ENCODE measurements at places on chromosomes 13 and 19.

- no peak for DNase-seq
Measured at GRCh38 chr13:34695063-34695462, 247.0 kb upstream of the NBEA start.

- no peak for DNase-seq
Measured at GRCh38 chr13:39859898-39860297, 204.4 kb downstream of the COG6 start.

DNA sequence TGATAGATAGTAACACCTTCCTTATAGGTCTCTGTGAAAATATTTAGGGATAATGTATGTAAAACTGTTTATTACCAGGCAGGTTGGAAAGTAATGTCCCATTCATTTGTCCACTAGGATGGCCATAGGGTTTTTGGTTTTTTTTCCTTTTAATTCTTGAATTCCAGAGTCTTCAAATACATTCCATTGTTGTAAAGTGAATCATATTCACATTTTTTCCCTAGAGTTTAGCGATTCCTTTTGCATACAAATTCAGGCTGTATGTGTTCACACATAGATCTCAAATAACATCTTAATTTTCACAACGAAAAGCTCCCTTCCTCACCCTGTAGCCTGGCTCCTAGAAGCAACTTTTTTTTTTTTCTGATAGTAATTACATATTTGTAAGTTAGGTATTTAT, 1.8 kb upstream of the ZNF557 start:
- DNase-seq, result no peak

DNA sequence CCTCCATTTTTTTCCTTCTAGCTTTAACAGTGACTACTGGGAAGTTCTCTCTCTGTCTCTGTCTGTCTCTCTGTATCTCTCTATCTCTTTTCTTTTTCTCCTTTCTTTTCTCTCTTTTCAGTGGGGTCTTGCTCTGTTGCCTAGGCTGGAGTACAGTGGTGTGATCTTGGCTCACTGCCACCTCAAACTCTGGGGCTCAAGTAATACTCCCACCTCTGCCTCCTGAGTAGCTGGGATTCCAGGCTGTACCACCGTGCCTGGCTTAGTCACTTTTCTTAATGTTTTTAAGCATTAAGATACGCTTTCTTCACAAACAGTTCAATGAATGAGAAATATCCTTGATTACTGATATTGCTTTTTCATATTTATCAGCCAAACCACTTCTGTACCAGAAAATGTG, 13.1 kb downstream of the PCCA start:
- DNase-seq, result no peak

DNA sequence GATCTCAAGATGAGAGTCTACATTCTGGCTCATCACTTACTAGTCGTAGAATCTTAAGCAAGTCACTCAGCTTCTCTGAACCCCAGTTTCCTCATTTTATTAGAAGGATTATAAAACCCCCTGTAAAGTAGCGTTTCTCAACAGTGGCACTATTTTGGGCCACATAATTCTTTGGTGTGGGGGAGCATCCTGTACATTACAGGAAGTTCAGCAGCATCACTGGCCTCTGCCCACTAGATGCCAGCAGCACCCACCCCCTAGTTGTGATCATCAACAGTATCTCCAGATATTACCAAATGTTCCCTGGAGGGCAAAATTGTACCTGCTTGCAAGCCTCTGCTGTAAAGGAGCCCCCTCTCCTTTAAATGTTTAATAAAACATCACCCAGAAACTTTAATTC, 22.6 kb downstream of the STARD13 start:
- DNase-seq, result no peak

- no peak for DNase-seq
Measured at GRCh38 chr13:98693756-98694155, 58.7 kb downstream of the SLC15A1 start.

DNA sequence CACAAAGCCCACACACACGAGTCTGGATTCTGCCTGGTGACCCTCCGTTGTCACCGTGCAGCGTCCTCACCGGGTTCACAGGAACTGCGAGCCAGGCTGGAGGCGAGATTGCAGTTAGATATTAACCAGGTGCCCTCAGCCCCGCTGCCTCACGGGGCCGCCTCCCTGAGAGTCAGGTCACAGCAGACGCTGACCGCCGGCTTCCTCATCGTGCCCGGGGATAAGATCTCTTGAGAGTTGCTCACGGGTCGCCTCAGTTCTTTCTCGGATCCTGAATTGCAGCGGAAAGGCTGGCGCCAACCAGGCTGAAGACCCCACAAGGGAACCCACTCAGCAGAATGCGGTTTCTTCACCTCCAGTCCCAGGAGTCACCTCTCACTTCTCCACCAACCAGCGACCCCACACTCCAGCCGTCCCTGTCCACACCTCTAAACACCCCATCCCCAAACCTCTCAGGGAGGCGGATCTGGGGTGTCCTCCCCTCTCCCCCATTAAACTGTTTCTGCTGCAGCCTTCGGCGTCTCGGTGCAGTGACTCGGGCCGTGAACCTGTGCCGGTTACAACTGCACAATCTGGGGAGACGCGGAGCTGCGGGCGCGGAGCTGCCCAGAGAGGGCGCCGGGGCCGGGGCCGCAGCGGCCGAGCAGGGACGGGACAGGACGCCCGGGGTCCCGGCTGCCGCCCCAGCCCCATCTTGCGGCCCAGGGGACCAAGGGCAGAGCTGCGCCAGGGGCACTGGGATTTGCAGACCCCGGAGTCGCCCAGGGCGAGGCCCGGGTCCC, 591 bp downstream of the ZNF823 start:
- no peak for DNase-seq

DNA sequence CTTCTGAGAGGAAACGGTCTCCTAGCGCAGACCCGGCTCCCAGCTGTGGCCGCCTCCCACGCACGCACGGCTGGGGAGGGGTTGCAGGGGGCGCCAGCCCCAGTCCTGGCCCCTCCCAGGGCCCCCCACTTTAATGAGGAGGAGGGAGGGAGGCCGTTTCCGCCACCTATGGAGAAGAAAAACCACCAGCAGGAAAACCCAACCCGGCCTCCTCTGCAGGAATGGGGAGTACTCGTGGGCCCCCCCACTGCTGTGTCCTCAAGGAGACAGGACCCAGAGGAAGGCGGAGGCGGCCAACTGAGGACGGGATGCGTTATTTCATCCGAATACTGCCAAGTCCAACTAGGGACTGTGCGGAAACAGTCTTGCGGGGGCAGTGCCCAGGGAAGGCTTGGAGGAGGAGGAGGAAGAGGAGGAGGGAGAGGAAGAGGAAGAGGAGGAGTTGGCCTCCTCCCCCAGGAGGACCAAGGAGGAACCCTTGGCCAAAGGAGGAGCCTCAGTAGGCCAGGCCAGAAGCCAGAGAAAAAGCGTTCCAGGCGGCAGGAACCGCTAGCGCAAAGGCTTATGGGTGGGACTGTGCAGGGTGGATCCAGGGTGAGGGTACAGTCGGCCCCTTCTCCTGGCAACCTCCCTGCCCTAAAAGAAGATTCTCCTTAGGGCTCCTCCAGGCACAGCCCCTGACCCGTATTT, 3.9 kb upstream of the SSBP4 start:
- peak; percentile 40 for DNase-seq

GRCh38 chr19:35514282-35514809, 897 bp upstream of the DMKN start:
- no peak for DNase-seq

DNA sequence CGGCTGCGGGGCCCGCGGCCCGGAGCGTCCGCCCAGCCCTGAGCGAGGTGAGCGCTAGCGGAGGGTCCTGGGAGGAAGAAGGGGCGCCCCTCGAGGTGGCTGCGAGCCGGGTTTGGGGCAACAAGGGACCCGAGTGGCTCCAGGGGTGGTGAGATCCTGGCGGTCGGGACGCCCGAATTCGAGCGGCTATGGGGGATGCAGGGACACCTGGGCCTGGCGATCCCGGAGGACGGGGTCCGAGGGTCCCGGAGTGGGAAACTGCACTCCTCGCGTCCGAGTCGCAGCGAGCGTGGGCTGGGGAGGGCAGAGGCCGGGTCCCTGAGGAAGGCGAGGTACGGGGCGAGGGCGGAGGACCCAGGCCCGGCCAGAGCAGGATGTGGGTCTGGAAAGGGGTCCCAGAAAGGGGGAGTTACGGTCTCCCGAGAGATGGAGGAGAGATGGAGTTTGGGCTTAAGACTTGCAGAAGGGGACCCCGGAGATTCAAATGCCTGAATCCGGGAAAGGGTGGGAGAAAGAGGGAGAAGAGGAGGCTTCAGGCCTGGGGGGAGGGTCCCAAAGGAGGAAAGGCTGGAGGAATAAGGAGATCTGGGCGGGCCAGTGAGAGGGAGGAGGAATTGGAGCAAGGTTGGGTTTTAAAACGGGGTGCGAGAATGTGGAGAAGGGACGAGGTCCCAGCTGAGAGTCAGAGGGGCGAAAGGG, 542 bp downstream of the CACNG7 start:
- no peak for DNase-seq

GRCh38 chr19:40370997-40371801, 18.8 kb downstream of the HIPK4 start:
- DNase-seq, result no peak

GRCh38 chr19:20038358-20039202, 725 bp downstream of the ZNF682 start:
- no peak for DNase-seq

- DNase-seq, result peak; percentile 44
Measured at GRCh38 chr13:39105110-39105509, 66.9 kb downstream of the NHLRC3 start.

DNA sequence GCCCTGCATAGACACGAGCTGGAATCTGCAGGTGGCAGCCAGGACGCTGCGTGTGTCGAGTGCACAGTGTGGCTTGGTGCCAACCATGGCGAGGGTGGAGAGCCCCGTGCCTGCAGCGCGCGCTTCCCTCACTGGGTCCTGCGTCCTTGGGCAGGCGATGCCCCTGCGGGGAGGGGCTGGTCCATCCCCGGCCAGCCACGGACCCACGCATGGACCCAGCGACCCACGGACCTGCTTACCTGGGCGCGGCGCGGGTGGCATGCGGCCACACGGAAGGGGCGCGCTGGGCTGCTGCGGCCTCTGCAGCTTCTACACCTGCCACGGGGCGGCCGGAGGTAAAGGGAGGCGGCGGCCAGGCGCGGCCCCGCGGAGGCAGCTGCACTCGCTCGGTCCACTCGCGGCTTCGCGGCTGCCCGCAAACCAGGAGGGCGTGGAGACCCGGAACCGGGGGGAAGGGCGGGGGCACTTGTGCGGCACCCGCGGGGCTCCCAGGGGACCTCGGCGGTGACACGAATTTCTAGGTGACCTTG, 569 bp upstream of the MCF2L start:
- DNase-seq, result no peak

- no peak for DNase-seq
Measured at GRCh38 chr13:90868321-90868920, 479.1 kb upstream of the MIR17HG start.

DNA sequence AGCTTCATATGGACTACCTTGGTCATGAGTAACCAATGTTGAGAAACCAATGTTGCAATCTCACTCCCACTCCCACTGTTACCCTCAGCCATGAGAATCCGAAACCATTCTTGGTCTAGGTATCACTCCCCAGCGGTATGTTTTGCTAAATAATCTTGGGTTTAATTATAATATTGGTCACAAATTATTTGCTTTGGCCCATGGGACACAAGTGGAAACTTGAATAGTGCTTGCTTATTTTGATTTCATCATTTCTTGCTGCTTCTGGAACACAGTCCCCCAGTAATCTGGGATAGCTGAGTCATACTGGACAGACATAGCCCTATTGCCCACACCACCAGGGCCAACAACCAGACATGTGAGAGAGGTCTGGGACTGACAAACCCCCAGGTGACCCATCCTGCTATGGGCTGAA, 171.6 kb upstream of the IPO5 start:
- DNase-seq, result no peak

DNA sequence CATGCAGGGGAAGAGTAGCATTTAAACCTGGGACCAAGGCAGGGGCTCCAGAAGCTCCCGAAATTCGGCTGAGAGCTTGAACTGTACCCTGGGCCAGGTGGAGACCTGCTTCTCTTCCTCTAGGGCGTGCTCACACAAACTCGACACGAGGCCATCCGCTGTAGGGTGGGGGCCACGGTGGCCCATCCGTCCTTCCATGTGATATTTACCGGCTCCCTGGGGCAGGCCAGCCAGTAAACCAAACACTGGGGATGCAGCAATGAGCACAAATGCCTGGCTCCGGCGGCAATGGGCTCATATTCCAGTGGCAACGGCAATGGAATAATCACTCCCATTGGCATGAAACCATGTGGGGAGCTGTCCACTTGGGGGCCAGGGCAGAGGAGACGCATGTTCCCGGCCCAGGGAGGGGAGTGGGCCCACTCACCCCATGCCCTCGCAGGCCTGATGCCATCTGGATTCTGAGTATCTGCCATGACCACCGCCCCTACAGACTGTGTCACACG, 10.8 kb downstream of the SH3GL1 start:
- no peak for DNase-seq

GRCh38 chr19:58229255-58229639, 533 bp downstream of the ZNF544 start:
- DNase-seq, result no peak

DNA sequence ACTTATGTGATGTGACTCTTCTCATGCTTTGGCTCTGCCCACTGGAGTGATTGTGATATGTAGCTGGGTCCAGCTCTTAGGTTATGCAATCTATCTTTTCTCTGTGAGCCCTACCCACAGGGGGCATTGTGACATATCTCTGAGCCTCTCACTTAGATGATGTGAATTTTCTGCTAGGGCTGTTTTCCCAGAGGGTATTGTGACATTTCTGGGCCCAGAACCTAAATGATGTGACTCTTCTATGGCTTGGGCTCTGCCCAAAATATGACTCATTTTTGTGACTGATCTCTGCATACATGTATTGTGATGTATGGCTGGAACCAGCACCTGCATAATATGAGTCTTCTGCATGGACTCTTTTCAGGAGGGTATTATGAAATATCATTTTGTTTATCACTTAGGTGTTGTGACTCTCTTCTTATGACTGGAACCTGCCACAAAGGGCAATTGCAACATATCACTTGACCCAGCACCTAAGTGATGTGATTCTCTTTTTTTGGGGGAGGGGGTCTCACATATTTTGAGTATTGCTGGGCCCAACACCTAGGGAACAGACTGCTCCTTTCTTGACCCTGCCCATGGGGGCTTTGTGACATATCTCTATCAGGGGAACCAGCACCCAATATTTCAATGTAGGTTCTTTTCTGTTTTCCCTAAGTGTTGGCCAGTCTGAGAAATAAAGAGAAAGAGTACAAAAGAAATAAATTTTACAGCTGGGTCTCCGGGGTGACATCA, 12.1 kb upstream of the ZNF254 start:
- DNase-seq, result no peak

GRCh38 chr13:106656186-106656585, 88.2 kb upstream of the ARGLU1 start:
- no peak for DNase-seq

- DNase-seq, result no peak
Measured at GRCh38 chr19:47280183-47280797, 5.6 kb downstream of the INAFM1 start.

DNA sequence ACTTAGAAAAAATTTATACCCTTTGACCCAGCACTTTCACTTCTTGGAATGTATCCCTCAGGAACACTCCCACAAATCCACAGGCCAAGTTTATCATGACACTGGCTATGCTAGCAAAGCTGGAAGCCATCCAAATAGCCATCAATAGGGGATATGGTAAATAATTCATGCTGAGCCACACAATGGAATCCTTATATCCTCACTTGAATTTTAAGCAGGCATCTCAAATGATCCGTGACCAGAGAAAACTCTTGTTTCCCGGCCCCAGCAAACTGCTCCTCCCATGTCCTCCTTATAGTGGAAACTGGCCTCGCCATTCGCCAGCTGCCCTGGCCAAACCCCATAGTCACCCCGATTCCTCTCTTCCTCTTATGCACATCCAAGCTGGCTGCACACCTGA, 37.6 kb downstream of the GRIK5 start:
- DNase-seq, result peak; percentile 61
